ENCODE measurements at places on chromosomes 13 and 19. TPM values are rescaled to one million over a fixed set of nuclear protein-coding genes. Genes with fewer than 3 reads are reported as not detected.

DNA sequence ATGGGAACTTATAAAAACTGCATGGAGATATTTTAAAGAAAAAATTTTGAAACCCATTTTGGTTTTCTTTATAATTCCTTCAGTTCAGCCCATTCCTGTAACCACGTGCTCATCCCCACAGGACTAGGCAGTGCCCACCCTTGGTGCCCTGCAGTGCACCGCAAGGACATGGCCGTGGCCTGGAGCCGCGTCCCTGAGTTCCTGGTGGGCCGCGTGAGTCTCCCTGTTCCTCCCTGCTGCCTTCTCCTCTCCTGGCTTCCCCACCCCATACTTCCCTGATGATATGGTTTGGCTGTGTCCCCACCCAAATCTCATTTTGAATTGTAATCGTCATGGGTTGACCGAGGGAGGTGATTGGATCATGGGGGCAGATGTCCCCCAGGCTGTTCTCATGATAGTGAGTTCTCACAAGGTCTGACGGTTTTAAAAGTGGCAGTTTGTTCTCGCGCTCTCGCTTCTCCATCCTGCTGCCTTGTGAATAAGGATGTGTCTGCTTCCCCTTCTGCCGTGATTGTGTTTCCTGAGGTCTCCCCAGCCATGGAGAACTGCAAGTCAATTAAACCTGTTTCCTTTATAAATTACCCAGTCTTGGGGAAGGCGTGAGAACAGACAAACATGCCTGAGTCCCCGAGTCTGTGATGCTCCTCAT is 31.6 kb upstream of the TFDP1 start:
- peaks cover 33% of the 10 kb centered on the region for H3K36me3 ChIP-seq
- H3K4me1 ChIP-seq: peaks cover 7% of the 10 kb centered on the region
- H3K4me3 ChIP-seq: no peak overlapping the region
- H3K27ac ChIP-seq: no peak overlapping the region
- no peaks in the 10 kb centered on the region for H3K27me3 ChIP-seq

DNA sequence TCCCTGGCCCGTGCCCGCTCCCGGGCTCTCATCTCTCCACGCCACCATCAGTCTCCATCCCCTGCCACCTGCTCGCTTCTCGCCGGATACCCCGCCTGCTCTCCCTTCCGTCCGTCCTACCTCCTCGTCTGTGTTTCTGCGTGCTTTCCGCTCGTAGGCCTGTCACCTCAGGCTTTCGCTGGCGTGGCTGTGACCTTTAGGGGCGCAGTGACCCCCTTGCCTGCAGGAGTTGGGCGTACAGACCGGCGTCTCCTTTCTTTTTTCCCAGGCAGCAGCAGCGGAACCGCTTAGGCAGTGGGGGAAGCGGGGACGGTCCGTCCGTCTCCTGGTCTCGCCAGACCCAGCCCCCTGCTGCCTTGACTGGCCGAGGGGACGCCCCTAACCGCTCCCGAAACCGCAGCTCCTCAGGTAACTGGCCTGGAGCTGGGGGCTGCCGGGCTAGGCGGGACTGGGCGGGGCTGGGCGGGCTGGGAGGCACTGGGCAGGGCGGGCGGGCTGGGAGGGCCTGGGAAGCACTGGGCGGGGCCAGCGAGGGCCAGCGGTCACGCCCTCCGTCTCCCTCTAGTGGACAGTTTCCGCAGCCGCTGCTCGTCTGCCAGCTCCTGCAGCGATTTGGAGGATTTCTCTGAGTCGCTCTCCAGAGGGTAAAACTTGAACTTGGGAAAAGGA is 6.3 kb downstream of the PGLYRP1 start:
- H3K4me1 ChIP-seq: peaks cover 46% of the 10 kb centered on the region
- H3K4me3 ChIP-seq: peak overlapping the region; percentile 58
- peaks cover 3% of the 10 kb centered on the region for H3K36me3 ChIP-seq
- peak; percentile 84 for DNase-seq
- peaks cover 28% of the 10 kb centered on the region for H3K27me3 ChIP-seq

DNA sequence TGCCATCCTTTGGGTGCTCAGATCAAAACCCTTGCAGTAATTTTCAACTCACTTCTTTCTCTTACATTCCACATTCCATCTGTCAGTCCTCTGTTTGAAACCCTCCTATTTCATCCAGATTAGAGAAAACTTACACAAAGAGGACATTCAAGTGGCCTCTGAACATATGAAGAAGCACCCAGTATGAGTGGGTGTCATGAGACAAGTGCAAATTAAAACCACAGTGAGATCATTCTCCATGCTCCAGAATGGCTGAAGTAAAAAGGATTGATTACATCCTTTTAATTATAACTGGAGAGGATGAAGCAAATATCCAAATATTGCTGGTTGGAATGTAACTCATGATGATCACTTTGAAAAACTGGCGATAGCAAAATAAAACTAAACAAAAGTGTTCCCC is 96.5 kb downstream of the MIPEP start:
- no peaks in the 10 kb centered on the region for H3K36me3 ChIP-seq
- H3K27me3 ChIP-seq: no peaks in the 10 kb centered on the region
- no peak overlapping the region for H3K4me3 ChIP-seq
- no peak overlapping the region for H3K27ac ChIP-seq

- DNase-seq: no peak
- no peak overlapping the region for H3K4me3 ChIP-seq
- no peaks in the 10 kb centered on the region for H3K27me3 ChIP-seq
- H3K36me3 ChIP-seq: no peaks in the 10 kb centered on the region
- no peak overlapping the region for H3K27ac ChIP-seq
Observed at GRCh38 chr13:80551650-80552497, 210.9 kb upstream of the SPRY2 start.

DNA sequence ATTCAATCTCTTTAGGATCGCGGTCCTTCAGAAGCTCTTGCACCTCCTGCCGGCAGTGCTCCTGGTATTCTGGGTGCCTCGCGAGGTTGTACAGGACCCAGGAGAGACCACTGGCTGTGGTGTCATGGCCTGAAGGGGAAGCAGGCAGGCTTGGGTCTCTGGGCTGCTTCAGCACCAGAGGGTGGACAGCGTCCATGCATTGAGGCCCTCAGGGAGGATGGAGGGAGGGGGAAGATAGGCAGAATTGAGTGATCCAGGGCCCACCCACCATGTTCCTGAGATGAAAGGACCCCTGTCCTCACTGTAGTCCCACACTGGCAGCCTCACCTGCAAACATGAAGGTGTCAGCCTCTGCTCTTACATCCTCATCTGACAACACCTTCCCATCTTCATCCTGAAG is 17.9 kb upstream of the OR10H5 start:
- no peak overlapping the region for H3K4me3 ChIP-seq
- no peak overlapping the region for H3K27ac ChIP-seq
- peaks cover 4% of the 10 kb centered on the region for H3K27me3 ChIP-seq
- DNase-seq: no peak
- no peaks in the 10 kb centered on the region for H3K36me3 ChIP-seq

DNA sequence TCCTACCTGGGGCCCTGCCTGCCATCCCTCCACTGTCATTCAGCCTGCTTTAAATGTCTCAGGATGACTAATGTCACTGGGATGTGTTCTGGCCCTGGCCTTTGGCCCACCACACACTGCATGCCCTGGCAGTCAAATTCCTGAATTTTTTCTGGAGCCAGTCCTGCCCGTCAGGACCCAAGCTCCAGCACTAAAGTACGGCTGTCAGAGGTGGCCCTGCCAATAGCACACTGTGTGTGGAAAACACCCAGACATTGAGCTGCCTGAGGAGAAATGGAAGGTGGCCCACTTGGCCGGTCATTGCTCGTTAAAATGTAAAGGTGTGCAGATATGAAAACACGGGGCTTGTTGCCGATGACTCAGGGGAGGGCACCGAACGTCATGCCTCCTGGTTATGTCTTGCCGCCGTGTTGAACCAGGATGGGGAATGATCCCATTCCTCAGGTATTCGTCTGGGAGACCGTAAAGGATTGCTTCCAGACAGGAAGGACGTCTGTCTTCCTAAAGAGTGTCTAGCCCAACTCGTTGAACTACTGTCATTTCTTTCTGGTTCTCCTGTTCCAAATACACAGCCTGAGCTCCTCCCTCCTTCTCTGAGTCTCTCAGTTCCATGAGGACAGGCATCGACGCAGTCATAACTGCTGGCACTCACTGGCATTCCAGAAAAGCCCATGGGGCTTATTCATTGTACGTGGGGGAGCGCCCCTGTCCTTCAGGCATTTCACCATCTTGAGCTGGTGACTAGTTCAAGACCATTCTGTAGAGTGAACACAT is 40.6 kb downstream of the COL4A2 start:
- H3K27ac ChIP-seq: peak overlapping the region; percentile 30
- H3K36me3 ChIP-seq: no peaks in the 10 kb centered on the region
- H3K4me1 ChIP-seq: peaks cover 47% of the 10 kb centered on the region
- no peaks in the 10 kb centered on the region for H3K27me3 ChIP-seq
- no peak overlapping the region for H3K4me3 ChIP-seq
- no peak for DNase-seq

- peaks cover 67% of the 10 kb centered on the region for H3K27me3 ChIP-seq
- no peaks in the 10 kb centered on the region for H3K36me3 ChIP-seq
- no peak overlapping the region for H3K4me3 ChIP-seq
- peak; percentile 79 for DNase-seq
- H3K4me1 ChIP-seq: peaks cover 21% of the 10 kb centered on the region
Observed at GRCh38 chr19:1001538-1002166, 1.4 kb downstream of the GRIN3B start.

DNA sequence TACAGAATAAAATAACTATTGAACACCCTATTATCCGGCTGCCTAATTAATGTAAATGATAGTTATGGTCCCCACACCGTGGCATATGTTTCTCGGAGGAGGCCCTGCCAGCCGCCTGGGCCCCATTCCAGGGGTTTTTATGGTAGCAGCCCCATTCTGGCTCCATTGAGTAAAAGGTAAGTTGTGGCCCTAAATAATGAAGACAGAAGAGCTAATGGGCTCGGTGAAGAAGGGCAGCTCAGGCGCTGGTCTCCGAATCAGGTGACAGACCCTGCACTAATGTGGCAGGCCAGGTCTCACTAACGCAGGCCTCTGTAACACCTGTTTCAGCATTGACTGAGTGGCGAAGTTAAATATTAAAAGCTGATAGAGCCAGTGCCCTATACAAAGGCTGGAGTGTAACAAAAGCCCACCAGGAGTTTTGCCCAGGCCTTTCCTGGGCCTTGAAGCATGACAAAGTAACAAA is 19.1 kb downstream of the POP4 start:
- no peaks in the 10 kb centered on the region for H3K4me1 ChIP-seq
- H3K27ac ChIP-seq: no peak overlapping the region
- H3K27me3 ChIP-seq: no peaks in the 10 kb centered on the region
- DNase-seq: no peak
- no peak overlapping the region for H3K4me3 ChIP-seq
- H3K36me3 ChIP-seq: no peaks in the 10 kb centered on the region

GRCh38 chr19:47232422-47233211 is 1.6 kb upstream of the BBC3 start:
- peak overlapping the region; percentile 93 for H3K4me3 ChIP-seq
- no peaks in the 10 kb centered on the region for H3K27me3 ChIP-seq
- peaks cover 45% of the 10 kb centered on the region for H3K4me1 ChIP-seq
- no peaks in the 10 kb centered on the region for H3K36me3 ChIP-seq

- no peak overlapping the region for H3K4me3 ChIP-seq
- H3K4me1 ChIP-seq: no peaks in the 10 kb centered on the region
- no peaks in the 10 kb centered on the region for H3K36me3 ChIP-seq
- no peaks in the 10 kb centered on the region for H3K27me3 ChIP-seq
- no peak for DNase-seq
- H3K27ac ChIP-seq: no peak overlapping the region
Observed at GRCh38 chr13:53285896-53286430, 257.4 kb downstream of the OLFM4 start.

- H3K27ac ChIP-seq: no peak overlapping the region
- no peaks in the 10 kb centered on the region for H3K36me3 ChIP-seq
- DNase-seq: no peak
- no peaks in the 10 kb centered on the region for H3K27me3 ChIP-seq
- no peak overlapping the region for H3K4me3 ChIP-seq
- no peaks in the 10 kb centered on the region for H3K4me1 ChIP-seq
Observed at GRCh38 chr13:48695776-48696175, 42.0 kb downstream of the CYSLTR2 start.

DNA sequence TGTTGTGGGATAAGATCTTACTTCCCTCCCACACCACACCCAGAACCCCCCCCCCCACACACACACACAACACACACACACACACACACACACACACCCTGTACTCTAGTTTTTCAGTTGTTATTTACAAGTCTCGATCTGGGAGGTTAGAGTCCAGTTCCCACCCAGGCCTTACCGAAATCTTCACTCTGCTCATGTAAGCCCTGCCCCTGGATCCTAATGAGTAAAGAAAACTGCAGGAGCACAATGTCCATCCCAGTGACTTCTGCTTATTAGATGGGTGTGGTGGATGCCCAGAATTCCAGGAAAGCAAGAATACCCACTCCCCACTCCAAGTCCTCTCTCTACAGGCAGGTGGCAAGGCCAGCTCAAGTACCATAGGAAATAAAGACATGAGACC is 23.0 kb downstream of the STARD13 start:
- no peaks in the 10 kb centered on the region for H3K27me3 ChIP-seq
- DNase-seq: no peak
- no peak overlapping the region for H3K4me3 ChIP-seq

DNA sequence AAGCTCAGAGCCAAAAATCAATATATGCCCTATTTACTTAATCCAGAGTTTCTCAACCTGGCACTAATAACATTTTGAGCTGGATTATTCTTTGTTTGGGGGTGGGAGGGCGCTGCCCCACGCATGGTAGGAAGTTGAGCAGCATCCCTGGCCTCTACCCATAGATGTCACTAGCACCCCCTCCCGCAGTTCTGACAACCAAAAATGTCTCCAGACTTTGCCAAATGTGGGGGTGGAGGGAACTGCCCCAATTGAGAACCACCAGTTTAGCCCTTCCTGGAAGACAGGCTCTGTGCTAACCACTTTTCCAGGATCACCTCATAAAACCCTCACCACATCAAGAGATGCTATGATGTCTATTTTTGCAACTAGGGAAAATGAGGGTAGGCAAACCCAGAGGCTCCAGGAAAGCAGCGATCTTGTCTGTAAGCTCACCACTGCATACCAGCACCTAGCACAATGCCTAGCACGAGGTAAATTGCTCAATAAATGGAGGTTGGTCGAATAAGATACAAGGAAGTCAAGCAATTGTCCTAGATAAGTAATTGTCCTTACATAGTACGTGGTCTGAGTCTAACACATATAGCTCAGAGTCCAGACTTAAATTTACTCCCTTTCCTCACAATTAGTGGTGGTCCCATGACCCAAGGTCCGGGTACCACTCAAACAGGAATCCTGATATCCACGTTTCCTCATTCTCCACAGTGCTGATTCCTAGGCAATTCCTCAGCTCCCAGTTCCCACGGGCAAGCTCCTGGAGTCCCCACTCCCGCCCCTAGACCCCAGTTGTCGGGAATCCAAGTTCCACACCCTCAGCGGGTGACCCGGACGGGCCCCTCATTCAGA is 892 bp downstream of the TRIR start:
- DNase-seq: no peak
- no peaks in the 10 kb centered on the region for H3K27me3 ChIP-seq
- peak overlapping the region; percentile 77 for H3K4me3 ChIP-seq
- peaks cover 30% of the 10 kb centered on the region for H3K36me3 ChIP-seq
- H3K27ac ChIP-seq: peak overlapping the region; percentile 92

GRCh38 chr19:7823686-7824301 is 6.2 kb upstream of the EVI5L start:
- no peak overlapping the region for H3K27ac ChIP-seq
- H3K36me3 ChIP-seq: no peaks in the 10 kb centered on the region
- H3K4me1 ChIP-seq: peaks cover under 1% of the 10 kb centered on the region
- H3K27me3 ChIP-seq: peaks cover 2% of the 10 kb centered on the region

- H3K36me3 ChIP-seq: no peaks in the 10 kb centered on the region
- no peak for DNase-seq
- H3K27ac ChIP-seq: no peak overlapping the region
- peaks cover 13% of the 10 kb centered on the region for H3K4me1 ChIP-seq
Observed at GRCh38 chr13:76830805-76831204, 55.4 kb downstream of the KCTD12 start.

RASIP1 gene
- total RNA-seq: 6.2 TPM

C19orf47 gene
- total RNA-seq: 34.9 TPM

SH3GL1 gene
- 80.4 TPM for total RNA-seq

DPF1 gene
- not detected for total RNA-seq

SLITRK6 gene
- total RNA-seq: 12.2 TPM

PRRG2 gene
- 21.2 TPM for total RNA-seq

ZNF431 gene
- 50.1 TPM for total RNA-seq

GPR4 gene
- total RNA-seq: 2.3 TPM

MRPL54 gene
- 41.5 TPM for total RNA-seq

C1QTNF9 gene
- 0.49 TPM for total RNA-seq

All from suprapubic skin (tissue), 4 donors.